ENCODE measurements at places on chromosomes 12 and 14. TPM values are rescaled to one million over a fixed set of nuclear protein-coding genes. Genes with fewer than 3 reads are reported as not detected.

DNA sequence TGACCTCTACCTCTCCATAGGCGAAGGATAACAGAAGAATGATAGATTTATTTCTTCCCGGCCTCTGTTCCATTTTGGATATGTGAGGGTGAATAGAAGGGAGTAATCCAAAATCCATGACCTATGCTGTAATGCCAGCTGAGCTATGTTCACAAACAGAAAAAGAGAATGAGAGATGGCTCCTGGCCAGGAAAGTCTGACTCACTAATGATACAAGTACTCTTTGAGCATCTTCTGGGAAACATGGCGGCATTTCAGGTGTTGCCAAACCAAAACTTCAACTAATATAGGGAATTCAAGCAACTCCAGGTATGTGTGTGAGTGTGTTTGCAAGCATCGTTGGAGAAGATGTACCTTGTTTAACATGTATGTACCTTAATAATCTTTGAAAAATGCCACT lies 55.1 kb downstream of the MED13L start:
- DNase-seq, result peak; percentile 89

DNA sequence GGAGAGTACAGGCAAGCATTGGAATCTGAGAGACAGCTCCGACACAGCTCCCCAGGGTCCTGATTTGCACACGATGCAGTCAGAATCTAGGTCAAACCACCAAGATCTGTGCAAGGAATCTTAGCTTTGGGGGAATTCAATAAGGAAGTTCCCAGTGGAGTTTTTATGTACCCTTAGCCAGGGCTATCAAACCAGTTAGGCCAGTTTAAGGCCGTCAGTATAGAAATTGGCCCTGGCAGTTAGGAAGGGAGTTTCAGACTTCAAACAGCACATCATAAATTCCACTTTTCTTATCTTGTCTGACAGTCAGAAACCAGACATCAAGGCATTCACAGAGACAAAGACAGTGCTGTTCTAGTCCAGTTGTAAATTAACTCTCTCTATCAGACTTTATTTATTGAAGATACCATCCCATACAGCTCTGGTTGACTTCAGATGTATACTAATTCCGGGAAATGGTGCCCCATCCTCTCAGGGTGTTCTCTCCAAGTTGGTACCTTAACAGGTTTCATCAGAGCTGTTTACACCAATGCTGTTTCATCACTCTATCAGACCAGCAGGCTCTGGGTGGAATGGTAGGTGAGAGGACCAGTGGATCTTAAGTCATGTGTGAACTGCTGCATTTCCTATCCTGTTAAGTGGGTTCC lies 157.5 kb upstream of the ATF7IP start:
- no peak for DNase-seq

- no peak for DNase-seq
These were observed 108.3 kb downstream of the IGF1 start for GRCh38 chr12:102372087-102372486.

GRCh38 chr12:123388951-123389559 lies 5.1 kb downstream of the KMT5A start:
- no peak for DNase-seq

The TGM1 gene
- 0.17 TPM for total RNA-seq

The TNFAIP2 gene
- 94.6 TPM for total RNA-seq

The NDUFA9 gene
- 54.5 TPM for total RNA-seq

The KRT8 gene
- 9.5 TPM for total RNA-seq

The WSCD2 gene
- total RNA-seq, result not detected

The MYBPC1 gene
- total RNA-seq, result not detected
